ENCODE measurements at places on chromosomes 2 and 18.

DNA sequence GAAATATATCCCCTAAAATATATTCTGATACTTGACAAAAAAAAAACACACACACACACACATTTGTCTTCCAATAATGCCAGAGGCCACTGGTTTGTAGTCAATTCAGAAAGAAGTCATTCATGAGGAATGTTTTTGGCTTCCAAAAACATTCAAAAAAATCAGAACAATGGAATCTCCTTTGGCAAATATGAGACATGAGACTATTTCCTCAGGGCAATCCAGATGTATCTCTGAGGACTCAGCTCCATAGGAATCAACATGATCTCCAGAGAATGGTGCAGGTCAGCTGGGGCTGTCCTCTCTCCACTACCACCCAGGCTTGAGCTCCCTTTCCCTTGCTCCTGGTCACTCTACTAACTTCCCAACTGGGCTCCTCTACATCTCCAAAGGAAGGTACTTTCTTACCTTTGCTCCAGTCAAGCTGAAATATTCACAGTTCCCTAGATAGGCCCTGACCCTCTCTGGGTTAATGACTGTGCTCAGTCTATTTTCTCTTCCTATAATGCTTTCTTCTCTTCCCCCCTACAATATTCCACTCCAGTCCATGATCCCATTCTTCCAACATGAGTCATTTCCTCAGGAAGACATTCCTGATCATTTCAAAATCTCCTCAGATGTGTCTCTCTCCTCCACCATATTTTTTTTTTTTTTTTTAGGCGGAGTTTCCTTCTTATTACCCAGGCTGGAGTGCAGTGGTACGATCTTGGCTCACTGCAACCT lies 145.3 kb downstream of the C1D start:
- no peak for DNase-seq

DNA sequence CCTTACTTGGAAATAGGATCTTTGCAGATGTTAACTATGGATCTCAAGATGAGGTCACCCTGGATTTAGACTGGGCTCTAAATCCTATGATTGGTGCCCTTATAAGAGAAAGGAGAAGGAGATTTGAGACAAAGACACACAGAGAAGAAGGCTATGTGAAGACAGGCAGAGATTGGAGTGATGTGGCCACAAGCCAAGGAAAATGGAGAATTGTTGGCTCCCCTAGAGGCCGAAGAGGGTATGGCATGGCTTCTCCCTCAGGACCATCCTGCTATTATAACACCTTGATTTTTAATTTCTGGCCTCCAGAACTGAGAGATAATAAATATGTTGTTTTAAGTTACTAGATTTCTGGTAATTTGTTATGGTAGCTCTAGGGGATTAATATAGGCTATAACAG lies 7.6 kb downstream of the CYBRD1 start:
- no peak for DNase-seq

DNA sequence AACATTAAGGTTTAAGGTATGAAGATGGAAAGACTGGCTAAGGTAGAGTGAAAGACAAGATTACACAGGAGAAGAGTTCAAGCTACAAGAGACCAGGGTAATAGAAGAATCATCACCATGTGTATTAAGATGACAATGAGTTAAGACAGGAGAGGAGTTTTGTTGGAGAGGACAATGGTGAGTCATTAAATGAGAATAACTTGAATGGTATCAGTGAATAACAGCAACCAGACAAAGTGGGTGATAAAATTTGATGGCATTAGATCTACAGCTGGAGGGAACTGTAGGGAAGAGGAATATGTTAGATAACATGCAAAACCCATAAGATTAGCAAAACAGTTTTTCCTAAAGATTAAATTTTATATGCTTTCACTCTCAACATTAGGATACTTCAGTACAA lies 18.8 kb upstream of the ENOSF1 start:
- DNase-seq = no peak

GRCh38 chr2:237214030-237214675 lies 128.5 kb downstream of the COPS8 start:
- no peak for DNase-seq

GRCh38 chr2:21822505-21822904 lies 698.7 kb downstream of the TDRD15 start:
- no peak for DNase-seq

- DNase-seq = no peak
Measured at GRCh38 chr2:200966770-200967169, 3.3 kb upstream of the ORC2 start.

DNA sequence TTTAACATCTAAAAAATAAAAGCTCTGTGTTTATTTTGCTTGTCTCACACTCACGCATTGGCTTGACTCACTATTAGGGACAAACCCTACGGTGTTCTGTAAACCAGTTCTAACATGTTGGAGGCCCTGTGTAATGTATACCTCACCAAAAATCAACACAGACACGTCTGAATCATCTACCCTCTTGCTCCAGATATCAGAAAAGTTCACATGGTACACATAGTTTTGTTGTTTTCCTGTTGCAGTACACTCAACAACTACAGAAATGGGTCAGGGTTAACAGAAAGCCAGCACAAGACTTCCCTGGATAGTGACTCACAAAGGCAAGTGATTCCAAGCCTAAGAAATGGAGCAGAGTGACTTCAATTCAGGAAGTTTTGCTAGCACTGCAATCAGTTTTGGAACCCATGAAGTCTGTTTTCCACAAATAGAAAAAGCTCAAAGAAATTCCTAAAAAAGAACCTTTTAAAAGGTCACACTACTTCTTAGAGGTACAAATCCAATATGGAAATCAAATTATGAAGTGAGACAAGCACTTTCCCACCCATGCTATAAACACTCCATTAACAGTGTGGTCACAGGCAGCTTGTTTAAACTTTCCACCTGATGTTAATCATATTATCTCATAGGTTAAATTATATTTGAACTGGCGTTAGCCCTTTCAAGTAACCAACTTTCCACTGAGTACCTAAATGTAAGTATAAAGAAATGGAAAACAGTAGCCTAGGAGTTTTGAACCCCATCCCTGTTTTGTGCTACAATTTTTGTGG lies 87.4 kb downstream of the GAREM1 start:
- DNase-seq = no peak

GRCh38 chr2:150480971-150481830 lies 6.3 kb downstream of the RND3 start:
- no peak for DNase-seq

- no peak for DNase-seq
Measured at GRCh38 chr2:58842501-58843155, 601.5 kb upstream of the FANCL start.

DNA sequence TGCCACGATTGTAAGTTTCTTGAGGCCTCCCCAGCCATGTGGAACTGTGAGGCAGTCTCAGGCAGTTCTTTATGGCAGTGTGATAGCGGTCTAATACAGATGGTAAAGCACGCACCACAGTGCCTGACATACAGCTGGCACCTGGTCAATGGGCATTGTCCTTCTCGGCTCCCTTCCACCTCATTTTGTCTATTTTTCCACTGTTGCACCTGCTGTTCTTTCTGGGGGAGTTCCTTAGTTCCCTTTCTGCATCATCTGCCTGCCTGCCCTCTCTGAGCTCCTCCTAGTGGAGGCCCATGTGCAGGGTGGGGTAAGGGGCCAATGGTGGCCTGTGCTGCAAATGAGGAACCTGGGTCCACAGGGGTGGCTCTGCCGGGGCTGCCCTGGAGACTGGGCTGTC lies 157.6 kb downstream of the LPIN1 start:
- DNase-seq = no peak

GRCh38 chr2:220696280-220696669 lies 875.8 kb downstream of the EPHA4 start:
- no peak for DNase-seq

DNA sequence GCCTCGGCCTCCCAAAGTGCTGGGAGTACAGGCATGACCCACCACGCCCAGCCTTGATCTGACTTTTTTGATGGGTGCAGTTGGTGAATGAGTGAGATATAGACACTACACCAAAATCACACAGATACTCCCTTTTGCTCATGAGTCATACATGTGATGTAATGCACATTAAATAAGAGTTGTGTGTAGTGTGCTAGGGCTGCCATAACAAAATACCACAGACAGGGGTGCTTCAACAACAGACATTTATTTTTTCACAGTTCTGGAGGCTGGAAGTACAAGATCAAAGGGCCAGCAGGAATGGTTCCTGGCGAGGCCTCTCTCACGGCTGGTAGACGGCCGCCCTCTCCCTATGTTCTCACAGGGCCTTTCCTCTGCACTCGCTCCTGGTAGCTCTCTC lies 46.6 kb downstream of the GBX2 start:
- DNase-seq = no peak

GRCh38 chr2:179917272-179917671 lies 55.9 kb upstream of the ZNF385B start:
- no peak for DNase-seq

- DNase-seq = no peak
Measured at GRCh38 chr2:100245681-100246080, 76.6 kb downstream of the LONRF2 start.

DNA sequence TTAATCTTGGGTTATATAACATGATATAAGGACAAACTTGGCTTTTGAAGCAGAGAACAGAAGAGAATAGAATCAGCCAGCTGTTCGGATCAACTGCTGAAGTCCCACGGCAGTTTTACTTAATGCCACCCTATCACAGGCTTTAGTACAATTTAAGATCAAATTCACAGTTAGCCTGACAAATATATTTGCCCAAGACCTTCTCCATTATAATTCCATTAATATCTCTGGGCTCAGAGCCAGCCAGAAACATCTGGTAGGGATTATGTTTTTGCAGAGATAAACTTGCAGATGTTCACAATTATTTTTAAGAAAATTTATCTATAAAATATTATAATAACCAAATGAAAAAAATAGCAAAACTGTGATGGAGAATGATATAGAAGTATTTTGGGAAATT lies 381.4 kb downstream of the RAD51AP2 start:
- no peak for DNase-seq

GRCh38 chr2:241728627-241729026 lies 5.8 kb upstream of the D2HGDH start:
- no peak for DNase-seq

DNA sequence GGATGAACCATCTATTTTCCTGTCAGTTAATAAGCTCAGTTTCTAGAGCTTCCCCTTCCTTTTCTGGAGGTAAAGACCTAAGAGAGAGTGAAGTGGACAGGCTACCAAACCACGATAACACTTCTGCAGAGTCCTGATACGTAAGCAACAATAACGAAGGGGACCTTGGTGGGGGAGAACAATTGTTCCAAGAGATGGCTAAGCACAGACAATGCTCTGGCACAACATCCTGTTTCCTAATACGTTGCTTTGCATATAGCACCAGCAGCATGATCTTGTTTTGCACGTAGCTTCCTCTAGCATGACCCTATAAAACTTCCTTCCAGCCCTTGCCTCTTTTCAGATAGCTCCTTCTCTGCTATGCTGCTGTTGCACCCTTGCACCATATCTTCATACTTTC lies 247.3 kb downstream of the RAD51AP2 start:
- DNase-seq = no peak

DNA sequence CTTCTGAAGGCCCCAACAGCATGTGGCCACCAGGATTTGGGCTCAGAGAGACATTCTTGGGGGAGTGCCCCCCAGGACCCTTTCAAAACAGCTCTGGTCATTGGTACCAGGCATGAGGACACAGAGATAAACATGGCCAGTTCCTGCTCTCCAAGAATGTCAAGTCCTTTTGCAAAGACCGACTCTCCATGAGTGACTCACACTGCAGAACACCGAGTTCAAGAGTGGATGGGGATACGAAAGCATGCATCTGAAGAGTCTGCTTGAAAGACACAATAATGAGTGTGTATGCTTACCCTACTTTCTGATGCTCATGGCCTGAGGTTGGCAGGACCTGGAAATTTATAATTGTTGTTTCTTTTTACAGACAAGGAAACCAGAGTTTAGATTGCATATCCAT lies 450.6 kb downstream of the TSN start:
- DNase-seq = no peak

DNA sequence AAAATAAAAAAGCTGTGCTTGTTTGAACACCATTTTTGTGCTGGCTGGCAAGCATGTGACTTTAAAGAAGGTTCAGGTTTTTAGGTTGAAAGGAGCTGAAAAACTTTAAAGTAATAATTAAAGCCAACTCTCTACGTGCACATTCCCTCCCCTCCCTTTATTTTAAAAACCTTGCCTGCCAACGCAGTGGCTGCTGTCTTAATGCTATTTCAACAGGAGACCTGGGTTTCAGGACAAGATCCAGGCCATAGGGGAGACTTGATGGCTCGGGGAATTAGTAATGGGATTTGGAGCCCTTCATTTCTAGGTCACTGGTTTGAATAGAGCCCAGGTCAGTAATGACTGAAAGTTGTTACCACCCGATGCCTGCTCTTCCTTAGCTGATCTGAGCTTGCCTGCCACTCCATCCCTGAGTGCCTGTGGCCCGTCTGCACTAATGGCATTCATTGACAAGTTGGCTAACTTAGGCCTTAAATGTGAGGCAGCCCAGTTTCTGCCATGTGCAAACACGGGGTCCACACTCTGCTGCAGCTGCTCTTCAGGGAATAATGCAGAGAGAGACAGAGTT lies 1233.2 kb upstream of the ZEB2 start:
- DNase-seq = no peak

DNA sequence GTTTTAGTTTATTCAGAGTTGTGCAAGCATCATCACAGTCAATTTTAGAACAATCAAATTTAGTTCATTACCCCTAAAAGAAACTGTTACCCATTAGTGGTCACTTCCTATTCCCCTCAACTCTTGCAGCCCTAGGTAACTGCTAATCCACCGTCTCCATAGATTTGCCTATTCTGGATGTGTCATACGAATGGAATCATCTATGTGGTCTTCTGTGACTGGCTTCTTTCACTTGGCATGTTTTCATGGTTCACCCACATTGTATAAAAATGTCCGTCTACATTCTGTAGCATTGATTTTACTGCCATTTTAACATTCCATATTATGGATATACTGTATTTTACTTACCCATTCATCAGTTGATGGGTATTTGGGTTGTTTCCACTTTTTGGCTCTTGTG lies 5.3 kb upstream of the CEP68 start:
- DNase-seq = no peak
